ENCODE measurements at places on chromosomes 2 and 18. TPM values are rescaled to one million over a fixed set of nuclear protein-coding genes. Genes with fewer than 3 reads are reported as not detected.

RAPH1 gene
- total RNA-seq, result 39.1 TPM

IL1R2 gene
- total RNA-seq, result not detected

ASAP2 gene
- total RNA-seq, result 16.5 TPM

EPHA4 gene
- total RNA-seq, result 7.2 TPM

NOSTRIN gene
- total RNA-seq, result not detected

RSAD2 gene
- 0.10 TPM for total RNA-seq

DNA sequence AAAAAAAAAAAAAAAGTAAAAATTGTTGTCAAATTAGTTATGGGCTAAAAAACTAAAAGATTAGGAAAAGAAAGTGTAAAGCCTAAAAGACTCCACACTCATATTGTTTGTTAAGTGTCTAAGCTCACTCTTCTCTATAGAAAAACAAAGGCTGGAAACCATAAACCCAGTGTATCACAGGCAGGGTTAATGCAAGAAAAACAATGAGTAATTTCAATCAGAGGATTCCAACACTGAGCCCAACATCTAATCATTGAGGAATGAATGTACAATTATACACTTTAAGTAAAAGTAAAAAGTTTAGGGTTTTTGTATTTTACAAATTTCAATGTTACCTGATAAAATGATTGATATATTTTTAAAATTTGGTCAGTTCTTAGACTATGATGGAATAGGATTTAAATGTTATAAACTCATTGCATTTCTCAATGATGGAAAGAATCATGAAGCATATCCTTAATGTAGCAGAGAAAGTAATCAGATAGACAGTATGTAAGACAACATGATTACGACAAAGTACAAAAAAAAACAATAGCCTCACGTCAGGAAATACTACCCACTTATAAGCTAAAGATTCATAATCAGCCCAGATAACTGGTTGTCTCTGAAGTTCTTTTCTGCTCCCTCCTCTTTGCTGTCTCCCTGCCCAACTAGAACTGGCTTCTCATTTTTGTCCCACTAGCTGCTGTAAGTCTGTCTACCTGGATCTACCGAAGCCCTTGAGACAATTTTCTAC is 44.5 kb upstream of the SP3 start:
- no peak overlapping the region for H3K27ac ChIP-seq
- H3K4me3 ChIP-seq, result no peak overlapping the region
- H3K4me1 ChIP-seq, result peaks cover 15% of the 10 kb centered on the region
- peaks cover 12% of the 10 kb centered on the region for H3K27me3 ChIP-seq
- DNase-seq, result no peak

DNA sequence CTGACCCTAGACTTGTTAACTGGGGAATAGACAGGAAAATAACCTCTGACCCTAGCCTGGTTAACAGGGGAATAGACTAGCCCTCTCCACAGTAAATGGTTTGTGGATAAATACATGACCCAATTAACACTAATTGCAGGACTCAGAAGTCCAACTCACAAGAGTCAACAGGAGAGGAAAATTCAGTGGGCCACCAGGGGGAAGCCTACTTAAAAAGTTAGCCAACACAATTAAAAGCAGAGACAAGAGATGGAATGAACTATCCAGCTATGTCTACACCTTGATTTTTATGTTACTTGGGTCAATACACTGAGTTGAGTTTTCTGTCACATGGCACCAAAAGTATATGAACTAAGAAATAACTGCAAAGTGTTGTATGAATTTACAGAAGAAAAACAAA is 158.8 kb upstream of the SLC39A10 start:
- DNase-seq, result peak; percentile 70
- no peaks in the 10 kb centered on the region for H3K27me3 ChIP-seq
- H3K27ac ChIP-seq, result no peak overlapping the region
- no peaks in the 10 kb centered on the region for H3K36me3 ChIP-seq
- no peak overlapping the region for H3K4me3 ChIP-seq

DNA sequence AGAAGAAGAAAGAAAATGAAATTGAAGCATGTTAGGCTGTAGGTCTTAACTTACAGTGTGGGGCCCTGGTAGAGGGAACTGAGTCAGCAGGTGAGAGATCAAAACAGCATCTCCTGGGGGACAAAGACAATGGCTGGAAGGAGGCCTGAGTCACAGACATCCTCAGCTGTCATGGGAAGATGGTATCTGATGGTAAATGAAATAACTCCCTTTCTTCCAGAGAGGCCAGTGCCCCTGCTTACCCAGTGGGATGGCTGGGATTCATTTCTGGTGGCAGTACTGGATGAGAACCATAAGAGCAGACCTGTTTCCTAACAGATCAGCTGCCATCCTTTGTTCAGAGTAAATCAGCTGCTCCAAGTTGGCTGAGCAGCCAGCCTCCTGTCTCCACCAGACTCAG is 251.3 kb upstream of the EPAS1 start:
- H3K4me1 ChIP-seq, result no peaks in the 10 kb centered on the region
- H3K27ac ChIP-seq, result no peak overlapping the region
- H3K4me3 ChIP-seq, result no peak overlapping the region
- H3K27me3 ChIP-seq, result no peaks in the 10 kb centered on the region

DNA sequence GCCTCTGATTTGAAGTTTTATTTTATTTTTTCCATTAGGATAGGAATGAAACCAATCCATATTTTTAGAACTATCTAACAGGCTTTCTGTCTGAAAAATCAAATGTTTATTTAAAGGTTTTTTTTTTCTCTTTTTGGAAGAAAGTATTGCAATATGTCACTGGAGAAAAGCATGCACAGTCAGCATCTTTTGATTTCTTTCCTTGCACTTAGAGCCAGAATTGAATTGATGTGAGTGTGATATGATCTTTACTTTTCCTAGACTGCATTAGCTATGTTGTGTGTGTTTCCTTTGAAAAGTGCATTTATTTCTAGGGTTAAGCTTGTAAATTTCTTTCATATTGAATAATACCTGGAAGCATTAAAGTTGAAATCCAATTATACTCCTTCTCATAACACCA is 87.6 kb downstream of the ASXL3 start:
- no peak overlapping the region for H3K4me3 ChIP-seq
- H3K27me3 ChIP-seq, result no peaks in the 10 kb centered on the region
- no peaks in the 10 kb centered on the region for H3K36me3 ChIP-seq
- H3K27ac ChIP-seq, result no peak overlapping the region

DNA sequence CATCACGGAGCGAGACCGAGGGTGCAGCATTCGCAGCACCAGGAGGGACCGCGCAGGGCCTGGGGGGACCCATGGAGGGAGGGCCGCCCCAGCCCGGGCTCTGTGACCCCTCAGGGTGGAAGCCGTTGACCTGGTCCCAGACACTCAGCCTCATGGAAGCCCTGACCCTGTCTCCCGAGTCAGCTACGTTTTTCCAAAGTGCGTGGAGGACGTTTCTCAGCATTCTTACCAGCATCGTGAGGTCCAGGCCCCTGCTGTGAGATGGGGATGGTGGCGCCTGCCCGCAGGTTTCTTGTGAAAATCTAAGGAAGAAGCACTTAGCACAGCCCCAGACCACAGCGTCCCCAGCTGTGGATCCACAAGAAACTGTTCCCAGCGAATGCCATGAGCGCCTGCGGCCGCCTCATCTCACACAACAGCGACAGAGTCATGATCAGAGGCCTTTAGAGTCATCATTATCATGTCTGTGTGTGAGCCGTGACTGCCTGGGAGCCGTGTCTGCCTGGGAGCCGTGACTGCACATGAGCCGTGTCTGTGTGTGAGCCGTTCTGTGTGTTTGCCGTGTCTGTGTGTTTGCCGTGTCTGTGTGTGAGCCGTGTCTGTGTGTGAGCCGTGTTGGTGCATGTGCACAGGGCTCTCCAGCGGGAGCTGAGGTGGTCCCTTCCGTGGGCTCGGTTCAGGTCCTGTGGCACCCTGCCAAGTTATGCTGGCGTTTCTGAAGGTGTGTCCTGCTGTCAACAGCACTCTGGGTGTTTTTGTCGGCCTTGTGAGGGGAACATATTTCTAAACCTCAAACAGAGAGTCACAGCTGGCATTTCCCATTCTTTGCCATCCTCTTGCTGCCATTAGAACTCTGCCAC is 49.2 kb upstream of the KCNG2 start:
- H3K27ac ChIP-seq, result no peak overlapping the region
- no peaks in the 10 kb centered on the region for H3K27me3 ChIP-seq
- H3K4me1 ChIP-seq, result no peaks in the 10 kb centered on the region
- no peaks in the 10 kb centered on the region for H3K36me3 ChIP-seq
- H3K4me3 ChIP-seq, result no peak overlapping the region
- no peak for DNase-seq

GRCh38 chr2:181459621-181460021 is 2.4 kb downstream of the ITGA4 start:
- peaks cover 58% of the 10 kb centered on the region for H3K27me3 ChIP-seq
- H3K4me3 ChIP-seq, result no peak overlapping the region
- no peak for DNase-seq
- no peaks in the 10 kb centered on the region for H3K4me1 ChIP-seq
- no peaks in the 10 kb centered on the region for H3K36me3 ChIP-seq
- H3K27ac ChIP-seq, result no peak overlapping the region

DNA sequence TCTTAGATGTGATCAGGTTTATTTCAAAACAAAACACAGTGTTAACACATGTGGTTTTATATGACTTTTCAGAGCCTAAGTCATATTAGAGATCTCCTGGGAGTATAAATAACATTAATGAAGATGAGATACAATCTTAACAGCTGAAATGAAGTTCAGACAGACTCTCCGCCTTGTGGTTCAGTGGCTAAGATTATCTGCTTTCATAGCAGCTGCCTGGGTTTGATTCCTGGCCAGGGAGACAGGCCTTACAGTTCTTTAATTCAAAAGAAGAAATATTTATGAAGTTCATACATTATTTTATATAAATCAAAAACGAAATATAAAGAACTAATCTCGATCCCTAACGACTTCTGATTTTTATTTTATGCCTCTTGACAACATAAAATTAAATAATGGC is 35.2 kb upstream of the TTC32 start:
- H3K36me3 ChIP-seq, result peaks cover 25% of the 10 kb centered on the region
- no peak for DNase-seq
- no peak overlapping the region for H3K27ac ChIP-seq
- no peaks in the 10 kb centered on the region for H3K4me1 ChIP-seq
- H3K27me3 ChIP-seq, result no peaks in the 10 kb centered on the region

DNA sequence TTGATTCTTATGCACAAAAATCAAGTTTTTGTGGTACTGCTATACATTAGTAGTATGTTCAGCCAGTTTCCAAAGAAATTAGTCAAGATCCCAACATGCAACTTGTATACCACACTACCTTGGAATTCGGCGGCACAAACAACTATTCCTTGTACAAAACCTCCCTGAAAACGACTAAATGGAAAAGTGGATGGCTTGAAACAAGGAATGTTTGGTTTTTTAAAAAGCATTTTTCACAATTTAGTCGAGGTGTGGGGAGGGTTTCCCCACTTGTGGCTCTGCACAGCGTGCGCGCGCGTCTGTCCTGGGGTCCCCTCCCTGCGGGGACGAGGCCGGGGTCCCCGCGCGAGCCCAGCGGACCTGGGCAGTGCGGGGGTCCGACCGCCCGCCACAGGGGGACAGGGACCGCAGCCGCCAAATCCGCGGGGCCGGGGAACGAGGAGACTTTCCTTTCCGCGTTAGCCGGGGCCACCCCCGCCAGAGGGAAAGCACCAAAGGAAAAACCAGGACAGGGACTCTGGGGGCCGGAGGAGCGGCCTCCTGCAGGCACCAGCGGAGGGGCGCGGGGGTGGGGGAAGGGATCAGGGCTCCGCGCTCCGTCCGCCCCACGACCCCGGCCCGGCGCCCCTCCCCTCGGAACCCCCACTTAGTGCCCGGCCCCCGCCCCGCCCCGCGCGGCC is 534 bp upstream of the SOCS6 start:
- DNase-seq, result peak; percentile 71
- peaks cover 9% of the 10 kb centered on the region for H3K27me3 ChIP-seq
- no peak overlapping the region for H3K27ac ChIP-seq

GRCh38 chr2:231527091-231527395 is 3.2 kb downstream of the NMUR1 start:
- no peaks in the 10 kb centered on the region for H3K36me3 ChIP-seq
- no peaks in the 10 kb centered on the region for H3K4me1 ChIP-seq
- H3K27me3 ChIP-seq, result peaks cover 19% of the 10 kb centered on the region
- peak; percentile 60 for DNase-seq
- no peak overlapping the region for H3K27ac ChIP-seq

DNA sequence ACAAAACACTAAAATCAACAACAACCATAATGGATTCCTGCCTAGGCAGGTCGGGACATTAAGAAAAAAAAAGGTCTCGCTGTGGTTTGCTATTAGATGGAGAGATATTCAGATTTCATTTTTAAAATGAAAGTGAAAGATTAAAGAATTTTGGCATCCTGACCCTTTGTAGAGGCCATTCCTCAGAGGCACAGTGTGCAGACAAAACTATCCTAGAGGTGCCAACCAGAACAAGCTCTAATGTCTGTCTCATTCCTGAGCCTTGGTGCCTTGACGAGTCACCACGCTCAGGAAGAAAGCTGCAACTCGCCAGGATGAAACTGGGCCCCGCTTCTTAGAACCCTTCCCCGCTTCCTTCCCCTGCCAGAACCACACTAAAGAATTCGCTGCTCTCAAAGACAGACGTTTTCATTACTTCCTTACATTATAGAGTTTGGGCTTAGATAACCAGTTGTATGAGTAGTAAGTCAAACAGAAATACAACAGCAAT is 156.0 kb downstream of the TGIF1 start:
- peaks cover 4% of the 10 kb centered on the region for H3K36me3 ChIP-seq
- peak overlapping the region; percentile 70 for H3K4me3 ChIP-seq
- peak; percentile 42 for DNase-seq
- peak overlapping the region; percentile 98 for H3K27ac ChIP-seq
- no peaks in the 10 kb centered on the region for H3K27me3 ChIP-seq

- DNase-seq, result peak; percentile 47
- no peak overlapping the region for H3K4me3 ChIP-seq
- H3K36me3 ChIP-seq, result no peaks in the 10 kb centered on the region
- no peak overlapping the region for H3K27ac ChIP-seq
- H3K27me3 ChIP-seq, result no peaks in the 10 kb centered on the region
Measured at GRCh38 chr18:449374-449773, 51.1 kb downstream of the COLEC12 start.

DNA sequence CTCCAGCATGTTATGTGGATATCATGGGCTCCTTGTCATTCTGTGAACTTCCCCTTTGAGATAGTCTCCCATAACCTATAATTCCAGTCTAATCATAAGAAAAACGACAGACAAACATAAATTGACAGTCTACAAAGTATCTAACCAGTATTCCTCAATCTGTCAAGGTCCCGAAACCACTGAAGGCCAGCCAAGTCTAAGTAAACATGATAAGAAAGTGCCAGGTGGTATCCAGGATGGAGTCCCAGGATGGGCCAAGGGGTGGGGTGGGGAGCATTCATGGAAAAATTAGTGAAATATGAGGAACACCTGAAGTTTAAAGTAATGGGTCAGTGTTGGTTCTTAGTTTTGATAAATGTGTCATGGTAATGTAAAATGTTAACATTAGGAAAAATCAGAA is 355.5 kb downstream of the DPP10 start:
- H3K4me3 ChIP-seq, result no peak overlapping the region
- no peaks in the 10 kb centered on the region for H3K27me3 ChIP-seq
- no peaks in the 10 kb centered on the region for H3K4me1 ChIP-seq
- no peak for DNase-seq

- no peak overlapping the region for H3K27ac ChIP-seq
- H3K36me3 ChIP-seq, result no peaks in the 10 kb centered on the region
- no peaks in the 10 kb centered on the region for H3K27me3 ChIP-seq
- H3K4me1 ChIP-seq, result no peaks in the 10 kb centered on the region
- no peak overlapping the region for H3K4me3 ChIP-seq
Measured at GRCh38 chr2:227908266-227909054, 37.0 kb downstream of the DAW1 start.

- H3K4me3 ChIP-seq, result no peak overlapping the region
- no peak for DNase-seq
- no peak overlapping the region for H3K27ac ChIP-seq
- no peaks in the 10 kb centered on the region for H3K36me3 ChIP-seq
- peaks cover 9% of the 10 kb centered on the region for H3K4me1 ChIP-seq
Measured at GRCh38 chr2:40260437-40260836, 191.5 kb downstream of the SLC8A1 start.

Measured in GM23338 (cell line).